ENCODE measurements at places on chromosomes 4 and X.

DNA sequence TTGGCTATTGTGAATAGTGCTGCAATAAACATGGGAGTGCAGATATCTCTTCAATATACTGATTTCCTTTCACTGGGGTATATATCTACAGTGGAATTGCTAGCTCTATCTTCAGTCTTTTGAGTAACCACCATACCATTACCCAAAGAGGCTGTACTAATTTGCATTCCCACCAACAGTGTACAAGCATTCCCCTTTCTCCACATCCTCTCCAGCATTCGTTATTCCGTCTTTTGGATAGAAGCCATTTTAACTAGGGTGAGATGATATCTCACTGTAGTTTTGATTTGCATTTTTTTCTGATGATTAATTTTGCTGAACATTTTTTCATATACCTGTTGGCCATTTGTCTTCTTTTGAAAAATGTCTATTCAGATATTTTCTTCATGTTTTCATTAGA, 110.3 kb downstream of the PRDM5 start:
- no peak for DNase-seq

- DNase-seq = no peak
Observed at GRCh38 chr4:79747252-79747651, 325.8 kb downstream of the ANTXR2 start.

DNA sequence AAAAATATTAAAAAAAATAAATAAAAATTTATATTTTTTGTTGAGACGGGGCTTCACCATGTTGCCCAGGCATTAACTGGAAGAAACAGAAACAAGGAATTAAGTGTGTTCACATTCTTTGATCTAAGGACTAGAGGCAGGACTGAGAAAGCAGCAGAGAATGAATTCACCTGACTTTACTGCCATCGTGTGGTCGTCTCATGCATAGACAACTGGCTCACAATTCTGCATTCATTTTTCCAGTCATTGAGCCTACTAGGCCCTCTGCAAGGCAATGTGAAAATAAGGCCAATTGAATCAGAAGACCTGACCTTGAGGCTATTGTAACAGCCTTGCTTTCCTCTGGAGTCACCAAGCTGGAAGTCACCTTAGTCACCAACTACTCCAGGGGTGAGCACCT, 37.4 kb downstream of the LHFPL1 start:
- DNase-seq = peak; percentile 1

DNA sequence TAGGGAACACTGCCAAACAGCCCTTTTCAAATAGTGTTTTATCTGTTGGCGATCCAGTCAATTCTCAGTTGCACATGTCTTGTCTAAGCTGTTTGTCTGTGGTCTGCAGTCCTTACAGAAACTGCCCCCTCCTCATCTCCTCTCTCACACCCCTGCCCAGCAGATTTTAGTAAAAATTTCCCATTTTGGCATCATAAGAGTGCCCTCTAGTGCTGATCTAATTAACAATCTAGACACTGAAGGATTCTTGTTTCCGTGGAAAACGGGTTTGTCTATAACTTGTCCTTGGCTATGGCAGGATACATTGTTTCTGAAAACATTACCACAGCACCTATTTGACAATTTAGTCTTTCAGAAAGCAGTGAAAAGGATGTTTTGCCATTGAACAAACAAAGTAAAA, 227.2 kb upstream of the MBNL3 start:
- DNase-seq = no peak

DNA sequence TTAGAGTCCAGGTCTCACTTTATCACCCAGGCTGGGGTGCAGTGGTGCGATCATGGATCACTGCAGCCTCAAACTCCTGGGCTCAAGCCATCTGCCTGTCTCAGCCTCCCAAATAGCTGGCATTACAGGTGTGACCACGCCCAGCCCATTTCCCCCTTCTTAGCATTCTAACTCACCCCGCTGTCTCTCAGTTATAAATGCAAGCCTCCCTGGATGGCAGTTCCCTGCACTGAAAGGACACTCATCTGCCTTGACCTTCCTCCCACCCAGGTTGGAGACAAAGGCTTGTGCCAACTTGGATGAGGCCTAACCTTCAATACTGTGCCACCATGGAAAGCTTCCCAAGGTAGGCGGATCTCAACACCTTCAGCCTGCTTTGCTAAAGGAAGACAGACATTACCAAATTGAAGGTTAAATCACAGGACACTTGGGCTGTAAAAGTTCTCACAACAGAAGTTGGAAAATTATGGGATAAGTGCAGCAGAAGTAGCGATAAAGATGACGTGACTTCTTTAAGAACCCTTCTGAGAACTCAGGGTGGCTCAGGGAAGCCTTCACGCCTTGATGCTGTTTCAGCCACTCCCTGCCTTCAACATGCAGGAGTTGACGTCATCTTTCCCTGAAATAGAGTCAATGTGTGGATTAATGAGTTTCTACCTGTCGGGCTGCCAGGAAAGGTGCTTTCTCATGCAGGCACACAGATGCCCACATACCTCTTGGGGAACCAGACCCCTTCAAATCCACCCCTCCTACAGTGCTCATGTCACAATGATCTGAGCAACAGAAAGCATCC, 10.6 kb upstream of the GPM6B start:
- no peak for DNase-seq

GRCh38 chr4:139501527-139501926, 47.6 kb downstream of the RAB33B start:
- DNase-seq = no peak

GRCh38 chr4:189002475-189002874, 863.2 kb downstream of the TRIML1 start:
- no peak for DNase-seq
